ENCODE measurements at places on chromosomes 2 and 18.

DNA sequence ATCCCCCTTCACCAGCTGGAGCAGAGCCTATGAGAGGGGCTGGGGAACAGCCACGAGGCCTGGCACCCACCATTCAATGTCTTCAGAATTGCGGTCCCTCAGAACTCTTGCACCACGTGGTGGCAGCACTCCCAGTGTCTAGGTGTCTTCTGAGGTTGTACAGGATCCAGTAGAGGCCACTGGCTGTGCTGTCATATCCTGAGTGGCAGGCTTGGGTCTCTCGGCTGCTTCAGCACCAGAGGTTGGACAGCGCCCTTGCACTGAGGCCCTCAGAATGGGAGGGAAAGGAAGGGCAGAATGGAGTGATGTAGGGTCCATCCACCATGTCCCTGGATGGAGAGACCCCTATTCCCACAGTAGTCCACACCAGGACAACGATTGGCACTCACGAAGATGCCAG is 112.0 kb upstream of the TEKT4 start:
- DNase-seq, result peak; percentile 1

DNA sequence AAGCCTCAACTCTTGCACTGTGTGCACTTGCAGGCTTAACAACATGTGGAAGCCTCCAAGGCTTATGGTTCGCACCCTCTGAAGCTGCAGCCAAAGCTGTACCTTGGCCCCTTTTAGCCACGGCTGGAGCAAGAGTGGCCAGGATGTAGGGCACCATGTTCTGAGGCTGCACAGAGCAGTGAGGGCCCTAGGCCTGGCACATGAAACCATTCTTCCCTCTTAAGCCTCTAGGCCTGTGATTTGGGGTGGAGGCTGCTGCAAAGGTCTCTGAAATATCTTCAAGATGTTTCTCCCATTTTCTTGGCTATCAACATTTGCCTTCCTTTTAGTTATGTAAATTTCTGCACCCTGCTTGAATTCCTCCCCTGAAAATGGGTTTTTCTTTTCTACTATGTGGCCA is 161.9 kb upstream of the SPATS2L start:
- no peak for DNase-seq

GRCh38 chr2:163157891-163158496 is 319.4 kb upstream of the KCNH7 start:
- DNase-seq, result peak; percentile 62

DNA sequence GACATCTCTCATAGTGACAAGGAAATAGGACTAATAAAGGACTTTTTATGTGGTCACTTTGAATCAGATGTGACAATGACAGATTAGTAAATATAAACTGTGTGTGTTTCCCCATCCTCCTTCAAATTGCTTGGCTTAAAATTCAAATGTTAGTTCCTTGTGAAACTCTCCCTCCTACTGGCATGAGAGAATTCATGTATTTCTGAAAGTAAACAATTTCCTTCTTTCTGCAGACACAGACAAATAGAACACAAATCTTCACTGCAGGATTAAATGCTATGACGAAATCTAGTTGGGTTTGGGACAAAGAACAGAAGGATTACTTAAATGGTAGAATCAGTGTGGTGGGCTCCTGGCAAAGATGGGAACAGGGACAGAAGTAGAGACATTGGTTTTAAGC is 328.7 kb upstream of the FAM98A start:
- DNase-seq, result peak; percentile 42

DNA sequence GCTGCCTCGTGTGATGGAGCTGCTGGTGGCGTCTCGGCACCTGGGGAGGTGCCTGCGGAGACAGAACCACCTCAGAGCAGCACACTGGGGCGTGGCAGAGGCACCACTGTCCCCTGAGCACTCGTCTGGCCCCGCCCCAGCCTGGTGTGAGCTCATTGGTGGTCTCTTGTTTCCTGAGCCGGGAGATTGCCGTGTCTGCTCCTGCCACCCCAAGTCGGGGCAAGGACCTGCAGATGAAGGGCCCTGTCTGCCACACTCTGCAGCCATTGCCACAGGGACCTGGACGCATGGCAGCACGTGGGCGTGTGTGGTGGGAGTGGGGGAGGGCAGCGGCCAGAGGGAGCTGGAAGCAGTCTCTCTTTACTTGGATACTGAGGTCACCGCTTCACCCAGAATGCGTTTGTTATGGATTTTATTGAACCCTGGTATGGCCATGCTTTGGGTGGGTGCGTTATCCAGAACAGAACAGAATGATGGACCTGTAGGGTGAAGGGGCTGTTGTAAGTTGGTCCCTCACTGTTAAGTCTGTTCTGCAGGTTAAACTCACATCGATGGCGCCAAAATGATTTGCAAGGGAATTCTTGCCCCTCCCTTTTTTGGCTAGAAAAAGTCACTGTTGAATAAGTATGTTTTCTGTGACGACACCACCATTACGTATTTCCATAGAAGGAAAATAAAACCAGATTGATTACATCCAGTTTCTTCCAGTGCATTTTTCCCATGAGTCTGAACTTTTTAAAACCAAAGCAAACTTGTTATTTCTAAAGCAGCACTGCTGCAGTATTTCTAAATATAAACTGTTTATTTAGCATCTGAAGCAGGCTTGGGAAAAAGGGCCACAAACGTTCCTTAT is 92.0 kb downstream of the USP40 start:
- no peak for DNase-seq

- peak; percentile 90 for DNase-seq
These were observed 79.3 kb upstream of the CD28 start for GRCh38 chr2:203626952-203627681.

GRCh38 chr2:40208463-40208862 is 243.4 kb downstream of the SLC8A1 start:
- DNase-seq, result no peak

DNA sequence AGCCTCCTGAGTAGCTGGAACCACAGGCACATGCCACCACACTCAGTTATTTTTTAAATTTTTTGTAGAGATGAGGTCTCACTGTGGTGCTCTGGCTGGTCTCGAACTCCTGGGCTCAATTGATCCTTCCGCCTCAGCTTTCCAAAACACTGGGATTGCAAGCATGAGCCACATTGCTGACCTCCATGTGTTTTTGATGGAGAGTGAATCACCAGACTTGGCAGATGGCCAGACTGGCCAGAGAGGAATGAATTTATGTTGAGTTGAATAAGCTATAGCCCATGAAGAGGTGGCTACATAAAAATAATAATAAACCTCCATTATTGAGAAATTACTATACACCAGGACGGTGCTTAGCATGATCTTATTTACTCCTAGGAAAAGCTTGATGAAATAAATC is 91.5 kb downstream of the MREG start:
- DNase-seq, result peak; percentile 74

DNA sequence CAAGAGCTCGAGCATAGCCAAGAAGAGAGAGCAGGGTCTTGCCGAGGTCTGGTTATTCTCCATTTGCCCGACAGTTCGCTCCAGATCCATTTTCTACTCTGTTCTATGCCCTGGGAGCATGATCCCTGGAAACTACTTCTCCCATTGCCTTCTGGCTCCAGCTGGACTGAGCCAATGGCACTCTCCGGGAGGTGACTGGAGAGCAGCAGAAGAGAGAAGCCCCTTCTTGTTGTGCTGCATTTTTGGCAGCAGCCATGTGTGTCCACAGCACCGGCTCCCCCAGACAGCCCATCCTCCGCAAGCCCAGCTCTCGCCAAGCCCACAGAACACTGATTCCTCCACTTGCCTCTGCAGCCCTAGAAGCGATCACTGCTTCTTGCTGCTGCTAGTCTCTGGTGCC is 345.5 kb downstream of the TNS1 start:
- DNase-seq, result no peak

GRCh38 chr2:3100386-3100785 is 277.2 kb downstream of the EIPR1 start:
- no peak for DNase-seq

DNA sequence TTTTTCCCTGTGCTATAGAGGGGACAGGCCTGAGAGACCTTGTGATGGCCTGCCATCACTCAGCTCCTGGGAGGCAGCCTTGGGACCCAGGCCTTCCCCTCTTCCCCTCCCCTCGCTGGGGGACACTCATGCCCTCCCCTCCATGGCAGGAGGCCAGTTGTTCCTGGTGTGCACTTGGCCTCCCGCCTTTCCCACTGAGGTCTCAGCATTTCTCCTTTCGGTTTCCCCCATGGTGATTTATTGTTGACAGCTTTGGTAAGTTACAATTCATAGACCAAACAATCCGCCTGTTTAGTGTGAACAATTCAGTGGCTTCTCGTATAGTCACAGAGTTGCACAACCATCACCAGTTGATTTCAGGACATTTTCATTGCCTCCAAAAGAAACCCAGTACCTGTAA is 10.2 kb upstream of the CNDP1 start:
- no peak for DNase-seq

GRCh38 chr2:128809259-128809636 is 490.6 kb upstream of the HS6ST1 start:
- no peak for DNase-seq

DNA sequence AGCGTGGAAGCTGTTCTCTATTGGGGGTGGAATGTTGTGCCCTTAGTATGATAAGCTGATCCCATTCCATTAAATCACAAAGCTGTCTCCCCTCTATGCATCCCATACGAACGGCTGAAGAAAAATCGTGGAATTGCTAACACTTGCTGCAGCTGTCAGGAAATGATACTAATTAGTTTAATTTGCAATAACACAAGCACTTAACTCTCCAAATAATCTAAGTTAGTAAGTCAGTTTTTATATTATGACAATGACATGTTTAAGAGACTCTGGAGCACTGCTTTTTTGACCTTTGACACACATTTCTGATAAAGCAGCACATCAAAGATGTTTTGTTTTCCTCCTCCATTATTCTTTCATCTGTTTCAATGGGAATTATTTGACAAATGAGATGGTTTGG is 123.7 kb upstream of the SATB2 start:
- DNase-seq, result no peak

DNA sequence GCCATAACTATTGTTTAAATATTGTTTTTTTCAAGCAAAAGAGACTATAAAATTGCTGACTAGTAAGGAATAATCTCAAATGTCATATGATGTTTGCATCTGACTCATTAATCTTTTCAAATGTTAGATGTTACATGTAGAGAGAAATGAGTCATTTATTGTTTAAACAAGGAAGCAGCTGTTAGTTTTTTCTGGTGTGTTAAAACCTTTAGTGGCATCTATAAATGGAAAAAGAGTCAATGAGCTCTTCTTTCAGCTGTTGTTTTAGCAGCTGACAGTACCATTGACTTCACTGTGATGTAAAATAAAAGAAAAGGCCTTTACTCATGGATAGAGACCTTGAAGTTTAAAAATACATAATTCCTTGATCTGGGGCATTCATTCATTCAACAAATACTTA is 1.8 kb upstream of the KLHL41 start:
- peak; percentile 61 for DNase-seq

DNA sequence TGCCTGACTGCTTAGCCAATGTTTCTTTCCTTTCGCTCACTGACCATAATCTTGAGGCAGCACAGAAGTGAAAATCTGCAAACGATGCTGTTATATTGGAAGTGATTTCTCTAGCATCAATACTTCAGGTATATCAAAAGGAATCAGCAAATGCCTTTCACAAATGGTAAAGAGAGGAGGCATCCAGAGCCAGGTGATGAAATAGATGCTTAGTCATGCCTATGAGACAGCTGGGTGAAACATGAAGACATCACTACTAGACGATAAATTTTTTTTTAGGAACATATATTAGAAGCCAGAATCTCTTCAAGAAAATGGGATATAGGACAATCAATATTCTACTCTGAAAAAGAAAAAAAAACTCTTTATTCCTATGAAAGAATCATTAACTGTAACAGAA is 249.2 kb upstream of the SLC39A10 start:
- peak; percentile 43 for DNase-seq

DNA sequence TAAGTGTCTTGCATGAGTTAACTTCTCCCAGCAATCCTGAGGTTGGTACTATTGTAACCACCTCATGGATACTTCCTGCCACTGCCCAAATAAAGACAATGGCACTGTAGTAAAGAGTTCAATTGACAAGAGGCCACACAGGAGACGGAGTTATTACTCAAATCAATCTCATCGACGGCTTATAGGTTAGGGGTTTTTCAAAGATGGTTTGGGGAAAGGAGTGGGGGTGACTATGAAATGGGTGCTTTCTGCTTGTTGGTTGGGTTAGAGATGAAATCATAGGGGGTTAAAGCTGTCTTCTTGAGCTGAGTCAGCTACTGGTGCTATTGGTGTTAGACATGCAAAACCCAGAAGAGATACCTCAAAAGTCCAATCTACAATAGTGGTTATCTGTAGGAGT is 1258.0 kb upstream of the ZEB2 start:
- DNase-seq, result no peak

- no peak for DNase-seq
These were observed 32.8 kb upstream of the MC5R start for GRCh38 chr18:13791181-13791580.

- DNase-seq, result no peak
These were observed 234.6 kb upstream of the FANCL start for GRCh38 chr2:58475756-58476155.

- DNase-seq, result peak; percentile 32
These were observed 106.2 kb downstream of the COBLL1 start for GRCh38 chr2:164735309-164735919.

DNA sequence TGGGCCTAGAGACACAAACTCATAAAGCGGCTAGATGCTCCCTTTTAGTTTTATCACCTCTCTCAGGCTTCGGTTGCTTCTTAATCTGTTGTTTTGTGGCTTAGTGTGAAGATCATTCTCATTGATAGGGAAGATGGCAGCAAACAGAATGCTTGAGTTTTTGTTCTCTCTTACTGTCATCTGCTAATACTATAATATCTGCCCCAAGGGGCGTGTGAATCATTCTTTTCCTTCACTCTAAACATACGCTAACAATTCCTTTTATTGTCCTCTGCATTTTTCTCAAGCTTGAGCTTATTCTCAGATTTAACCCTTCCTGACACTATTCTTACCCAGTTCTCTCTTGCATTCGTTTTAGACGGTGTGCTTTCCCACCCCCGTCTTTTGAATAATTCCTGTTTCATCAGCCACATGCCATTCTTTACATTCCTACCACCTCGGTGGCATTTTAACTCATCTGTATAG is 323.9 kb upstream of the NRP2 start:
- DNase-seq, result peak; percentile 42

- DNase-seq, result peak; percentile 59
These were observed 18.8 kb upstream of the HAAO start for GRCh38 chr2:42810971-42811811.

GRCh38 chr2:20444101-20444992 is 2.5 kb upstream of the RHOB start:
- DNase-seq, result peak; percentile 80

GRCh38 chr2:62706721-62707521 is 1.4 kb downstream of the EHBP1 start:
- DNase-seq, result no peak

- DNase-seq, result no peak
These were observed 88.9 kb upstream of the CYP1B1 start for GRCh38 chr2:38164881-38165280.

- no peak for DNase-seq
These were observed 361.8 kb upstream of the MEIS1 start for GRCh38 chr2:66073172-66073571.

Measured in adipocyte (in vitro differentiated cells).